Stimulated activated CD8-positive, alpha-beta memory T cell treated with anti-CD3 and anti-CD28 coated beads, Interleukin-4, amount 100 ng/mL, for 4 hours (primary cell): ENCODE measurements at places on chromosomes 12 and 14.

- DNase-seq: no peak
Observed at GRCh38 chr14:105945896-105946295, 419.5 kb downstream of the TMEM121 start.

GRCh38 chr14:34190717-34191116 is 239.8 kb upstream of the EGLN3 start:
- DNase-seq: no peak

DNA sequence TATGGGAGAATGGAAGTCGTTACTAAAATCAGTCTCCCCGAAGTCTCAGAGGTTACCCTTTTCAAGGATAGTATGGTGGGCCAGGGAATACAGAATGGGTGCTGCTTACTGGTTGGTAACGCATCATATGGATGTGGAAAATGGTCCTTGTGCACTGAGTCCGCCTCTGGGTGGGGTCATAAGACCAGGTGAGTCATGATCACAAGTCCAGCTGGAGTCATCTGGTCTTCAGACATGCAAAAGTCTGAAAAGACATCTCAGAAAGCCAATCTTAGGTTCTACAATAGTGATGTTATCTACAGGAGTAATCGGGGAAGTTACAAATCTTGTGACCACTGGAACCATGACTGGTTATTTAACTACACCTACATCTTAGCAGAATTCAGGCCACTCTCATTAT is 71.9 kb upstream of the TCL1B start:
- DNase-seq: no peak

- DNase-seq: no peak
Observed at GRCh38 chr12:15526033-15526432, 203.7 kb downstream of the PTPRO start.

DNA sequence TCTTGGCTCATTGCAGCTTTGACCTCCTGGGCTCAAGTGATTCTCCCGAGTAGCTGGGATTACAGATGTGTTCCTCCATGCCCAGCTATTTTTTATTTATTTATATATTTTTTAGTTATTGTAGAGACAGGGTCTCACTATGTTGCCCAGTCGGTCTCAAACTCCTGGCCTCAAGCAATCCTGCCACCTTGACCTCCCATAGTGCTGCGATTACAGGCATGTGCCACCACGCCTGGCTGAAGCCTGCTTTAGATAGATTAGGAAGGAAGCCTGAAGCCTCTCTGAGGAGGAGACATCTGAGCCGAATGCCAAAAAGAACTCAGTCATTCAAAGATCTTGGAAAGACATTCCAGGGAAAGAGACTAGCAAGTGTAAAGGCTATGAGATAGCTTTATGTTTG is 10.2 kb downstream of the INHBC start:
- DNase-seq: no peak

GRCh38 chr14:32300136-32300535 is 29.0 kb upstream of the AKAP6 start:
- DNase-seq: no peak

DNA sequence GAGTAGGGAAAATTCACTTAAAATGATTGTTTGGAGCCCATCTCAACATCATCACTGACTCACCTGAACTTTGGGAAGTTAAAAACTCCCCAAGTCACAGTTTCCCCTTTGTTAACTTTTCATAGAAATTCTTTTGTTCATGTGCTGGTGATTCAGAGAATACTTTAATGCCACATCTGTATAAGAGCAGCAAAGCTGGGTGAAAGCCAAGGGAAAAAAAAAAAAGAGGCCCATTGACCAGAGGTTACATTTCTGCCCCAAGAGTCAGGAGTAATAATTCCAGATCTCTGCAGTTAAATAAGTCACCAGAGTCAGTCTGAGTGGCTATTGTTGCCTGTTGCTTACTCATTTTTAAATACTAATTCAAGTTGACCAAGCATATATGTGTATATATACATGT is 136.4 kb upstream of the LGR5 start:
- DNase-seq: no peak

- no peak for DNase-seq
Observed at GRCh38 chr14:50675597-50675996, 7.5 kb upstream of the SAV1 start.

GRCh38 chr14:63632932-63633514 is 8.6 kb downstream of the WDR89 start:
- no peak for DNase-seq

- DNase-seq: peak; percentile 46
Observed at GRCh38 chr14:106436310-106436905, 910.0 kb downstream of the TMEM121 start.

GRCh38 chr12:62976110-62976662 is 41.2 kb upstream of the PPM1H start:
- DNase-seq: no peak
